ENCODE measurements at places on chromosomes 5 and 9.
A peak's percentile ranks its signal among the peaks of the same experiment; 100 is the strongest.

- DNase-seq = no peak
These were observed 3.6 kb upstream of the OTULINL start for GRCh38 chr5:14577971-14578370.

- no peak for DNase-seq
These were observed 53.8 kb downstream of the KCNV2 start for GRCh38 chr9:2771087-2771486.

GRCh38 chr5:126972062-126972895, 58.1 kb downstream of the MARCHF3 start:
- DNase-seq = no peak

GRCh38 chr5:73901043-73901442, 275.0 kb downstream of the ARHGEF28 start:
- DNase-seq = peak; percentile 31

DNA sequence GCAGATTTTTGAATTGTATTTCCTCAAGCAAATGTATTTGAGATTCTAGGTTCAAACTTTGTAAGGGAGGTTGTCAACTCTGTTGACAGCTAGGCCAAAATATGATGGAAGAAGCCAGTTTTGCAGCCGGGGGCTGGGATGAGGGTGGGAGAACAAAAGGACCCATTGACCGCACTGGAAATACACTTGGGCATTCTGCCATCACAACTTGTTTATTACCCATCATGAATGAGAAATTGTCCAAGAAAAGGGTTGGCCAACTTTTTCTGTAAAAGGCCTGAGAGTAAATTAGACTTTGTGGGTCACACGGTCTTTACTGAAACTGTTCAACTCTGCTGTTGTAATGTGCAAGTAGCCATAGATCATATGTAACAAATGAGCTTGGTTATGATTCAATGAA, 221.3 kb upstream of the KLF9 start:
- DNase-seq = no peak

GRCh38 chr5:43313035-43313853, at the start of gene HMGCS1:
HMGCS1 (minus strand) TSS chr5:43313412; CDS start chr5:43298965, 14,447 bp downstream.
- DNase-seq = peak; percentile 99

DNA sequence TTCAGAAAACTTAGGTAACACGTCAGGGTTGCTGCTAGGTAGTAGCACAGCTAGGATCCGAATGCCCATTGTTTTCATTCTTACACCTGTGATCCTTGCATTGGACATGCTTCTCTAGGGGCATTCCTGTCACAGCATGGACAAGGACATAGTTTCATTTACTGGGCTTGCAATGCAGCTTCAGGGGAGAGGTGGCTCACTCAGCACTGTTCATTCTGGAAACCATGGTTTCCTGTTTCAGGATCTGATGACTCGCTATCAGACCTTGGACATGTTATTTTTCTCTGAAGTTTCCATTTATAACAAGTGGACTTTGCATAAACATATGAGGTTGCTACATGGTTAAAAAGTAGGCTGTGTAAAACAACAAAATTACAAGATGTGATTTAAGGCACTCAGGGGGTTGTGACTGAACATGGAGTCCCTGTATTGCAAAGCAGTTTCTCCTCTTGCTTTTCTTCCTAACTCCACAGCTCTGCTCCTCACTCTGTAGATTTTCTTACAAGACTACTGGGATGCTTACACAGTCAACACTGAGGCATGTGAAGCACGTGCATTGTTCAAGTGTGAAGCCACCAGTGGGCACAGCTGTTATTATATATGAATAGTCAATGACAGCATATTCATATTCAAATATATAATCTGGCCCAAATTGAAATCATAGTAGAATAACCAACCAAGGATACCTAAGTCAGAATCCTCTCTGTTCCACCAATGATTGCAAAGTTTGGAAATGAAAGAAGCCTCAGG, 66.1 kb upstream of the STK32A start:
- DNase-seq = no peak

DNA sequence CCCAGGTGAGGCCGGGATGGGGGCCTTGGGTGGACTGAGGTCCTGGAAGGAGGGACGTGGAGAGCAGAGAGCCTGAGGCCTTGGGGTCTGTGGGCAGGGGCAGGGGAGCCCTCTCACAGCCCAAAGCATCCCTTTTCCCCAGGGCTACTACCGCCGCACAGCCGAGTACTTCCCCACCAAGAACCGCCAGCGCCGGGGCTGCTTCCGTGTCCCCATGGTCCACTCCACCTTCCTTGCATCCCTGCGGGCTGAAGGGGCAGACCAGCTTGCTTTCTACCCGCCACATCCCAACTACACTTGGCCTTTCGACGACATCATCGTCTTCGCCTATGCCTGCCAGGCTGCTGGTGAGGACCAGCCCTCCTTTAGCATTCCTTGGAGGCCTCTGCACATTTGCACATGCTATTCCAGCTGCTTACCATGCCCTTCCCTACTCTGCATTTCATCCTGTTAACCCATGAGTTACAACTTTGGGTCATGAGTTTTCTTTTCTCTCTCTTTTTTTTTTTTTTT, 3.7 kb downstream of the CERCAM start:
- no peak for DNase-seq

DNA sequence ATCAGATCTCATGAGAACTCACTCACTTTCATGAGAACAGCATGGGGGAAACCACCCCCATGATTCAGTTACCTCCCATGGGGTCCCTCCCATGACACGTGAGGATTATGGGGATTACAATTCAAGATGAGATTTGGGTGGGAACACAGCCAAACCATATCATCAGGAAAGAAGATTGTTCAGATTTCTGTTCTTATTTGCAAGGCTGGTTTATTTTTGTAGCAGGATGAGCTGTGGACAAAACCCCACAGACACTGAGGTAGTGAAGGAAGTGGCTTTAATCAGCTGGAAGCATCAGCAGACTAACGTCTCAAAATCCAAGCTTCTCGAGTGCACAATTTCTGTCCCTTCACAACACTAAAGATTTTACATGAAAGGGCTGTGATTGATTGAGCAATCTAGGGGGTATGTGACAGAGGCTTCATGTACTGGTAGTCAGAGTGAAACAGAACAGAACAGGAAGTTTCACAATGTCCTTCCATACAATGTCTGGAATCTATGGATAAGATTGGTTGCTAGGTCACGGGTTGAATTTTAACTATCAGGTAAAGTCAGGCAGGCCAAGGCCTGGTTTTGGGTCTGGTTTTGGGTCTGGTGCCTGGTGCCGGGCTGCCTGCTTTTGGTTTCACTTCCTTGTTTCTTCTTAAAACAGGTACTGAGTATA, 91.3 kb upstream of the ZNF366 start:
- no peak for DNase-seq

GRCh38 chr5:157828105-157828943, 30.6 kb downstream of the CLINT1 start:
- no peak for DNase-seq

GRCh38 chr9:37652261-37652660, 1.5 kb downstream of the FRMPD1 start:
- DNase-seq = no peak

- no peak for DNase-seq
These were observed 22.4 kb upstream of the LTC4S start for GRCh38 chr5:179771311-179771895.

GRCh38 chr9:138014563-138014945, 137.0 kb downstream of the CACNA1B start:
- DNase-seq = no peak

GRCh38 chr9:135079018-135079417, 8.4 kb upstream of the OLFM1 start:
- DNase-seq = no peak

DNA sequence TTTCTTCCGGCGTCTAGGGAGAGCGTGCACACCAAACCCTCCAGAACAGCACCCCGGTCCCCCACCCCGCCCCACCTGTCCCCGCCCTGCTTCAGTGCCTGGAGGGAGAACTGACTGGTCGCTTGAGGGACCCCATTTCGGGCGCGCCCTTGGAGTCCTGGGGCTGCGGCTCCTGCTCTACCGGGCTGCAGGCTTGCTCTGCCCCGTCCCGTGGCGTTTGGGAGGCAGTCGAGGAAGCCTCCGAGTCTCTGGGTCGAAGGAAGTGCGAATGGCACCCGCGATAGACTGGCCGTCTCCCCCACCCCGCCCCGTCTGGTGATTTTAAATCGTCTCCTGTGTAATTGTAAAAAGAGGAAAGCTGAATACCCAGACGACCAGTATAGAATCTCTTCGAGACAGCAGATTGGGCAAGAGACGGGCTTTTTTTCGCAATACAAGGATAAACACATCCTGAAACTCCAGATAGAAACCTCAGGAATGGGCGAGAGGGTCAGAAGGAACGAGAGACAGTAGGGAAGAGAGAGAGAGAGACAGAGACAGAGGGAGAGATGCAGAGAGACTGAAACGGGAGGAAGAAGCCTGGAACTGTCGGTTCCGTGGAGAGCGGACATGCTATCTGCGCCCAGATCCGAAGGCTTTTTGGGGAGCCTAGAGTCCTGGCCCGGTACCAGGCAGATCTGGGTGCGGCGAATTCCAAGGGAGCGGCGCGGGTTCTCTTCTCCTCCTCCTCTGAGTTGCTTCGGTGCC, 9.9 kb downstream of the PRDM6 start:
- peak; percentile 34 for DNase-seq

DNA sequence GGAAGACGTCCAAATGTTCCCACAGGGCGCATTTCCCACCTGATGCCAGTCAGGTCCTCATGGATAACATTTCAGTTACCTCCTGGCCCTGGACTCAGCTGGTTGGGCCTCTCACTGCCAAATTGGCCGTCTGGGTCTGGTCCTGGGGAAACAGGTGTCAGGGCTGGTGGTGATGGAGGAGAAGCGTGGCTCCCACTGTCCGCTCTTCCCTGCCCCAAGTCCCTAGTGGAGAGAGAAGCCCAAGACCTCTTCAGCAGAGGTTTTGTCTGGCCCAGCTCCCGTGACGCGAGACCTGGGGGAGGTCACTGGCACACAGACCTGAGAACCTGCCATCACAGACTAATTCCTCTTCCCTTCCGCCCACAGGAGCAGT, 27.8 kb upstream of the PRDM12 start:
- DNase-seq = no peak

GRCh38 chr9:81293651-81294050, 395.7 kb downstream of the TLE1 start:
- DNase-seq = no peak

GRCh38 chr5:16726538-16726946, 109.7 kb upstream of the RETREG1 start:
- no peak for DNase-seq

DNA sequence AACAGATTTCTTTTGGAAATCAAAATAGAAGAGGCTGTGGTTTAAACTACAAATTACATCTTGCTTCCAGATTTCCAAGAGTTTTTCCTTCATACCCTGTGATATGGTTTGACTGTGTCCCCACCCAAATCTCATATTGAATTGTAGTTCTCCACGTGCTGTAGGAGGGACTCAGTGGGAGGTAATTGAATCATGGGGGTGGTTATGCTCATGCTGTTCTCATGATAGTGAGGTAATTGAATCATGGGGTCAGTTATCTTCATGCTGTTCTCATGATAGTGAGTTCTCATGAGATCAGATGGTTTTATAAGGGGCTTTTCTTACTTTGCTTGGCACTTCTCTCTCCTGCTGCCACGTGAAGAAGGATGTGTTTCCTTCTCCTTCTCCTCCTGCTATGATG, 687.0 kb upstream of the ZNF608 start:
- DNase-seq = no peak

DNA sequence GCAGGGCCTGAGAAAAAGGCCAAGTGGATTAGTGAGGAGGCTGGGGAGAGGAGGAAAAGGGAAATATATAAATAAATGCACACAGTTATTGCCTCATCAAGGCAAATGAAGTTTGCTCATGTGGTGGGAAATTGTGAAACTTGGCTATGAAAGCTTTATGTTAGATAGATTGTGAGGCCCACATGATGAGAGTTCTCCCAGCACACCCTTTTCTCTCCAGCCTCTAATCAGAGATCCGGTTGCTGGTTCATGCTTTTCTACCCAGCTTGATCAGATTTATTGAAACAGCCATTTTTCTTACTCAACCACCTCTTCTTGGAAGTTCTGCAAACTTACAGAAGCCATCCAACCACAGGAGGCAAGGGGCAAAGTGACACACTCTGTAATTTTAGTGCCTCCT, 125.8 kb upstream of the KLF4 start:
- DNase-seq = no peak

- peak; percentile 81 for DNase-seq
These were observed 12.2 kb upstream of the OR13J1 start for GRCh38 chr9:35882263-35882848.

Measured in mucosa of gallbladder (tissue), 1 donor.